Hematopoietic multipotent progenitor cell treated with erythropoietin and hydrocortisone succinate and interleukin-3 and kit ligand, for 15 days (in vitro differentiated cells): ENCODE measurements at places on chromosomes 4 and X.
A peak's percentile ranks its signal among the peaks of the same experiment; 100 is the strongest.

DNA sequence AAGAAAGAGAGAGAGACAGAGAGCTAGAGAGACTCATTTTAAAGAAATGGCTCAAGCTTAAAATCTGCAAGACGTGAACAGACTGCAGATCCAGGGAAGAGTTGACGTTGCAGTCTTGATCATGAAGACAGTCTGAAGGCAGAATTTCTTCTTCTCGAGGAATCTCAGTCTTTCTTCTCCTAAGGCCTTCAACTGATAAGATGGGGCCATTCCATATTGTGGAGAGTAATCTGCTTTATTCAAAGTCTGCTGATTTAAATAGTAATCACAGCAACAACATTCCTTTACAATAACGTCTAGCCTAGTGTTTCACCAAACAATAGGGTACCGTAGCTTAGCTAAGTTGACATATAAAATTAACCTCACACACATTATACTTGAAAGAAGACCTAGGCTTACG, 208.4 kb upstream of the ADAMTS3 start:
- DNase-seq = no peak

DNA sequence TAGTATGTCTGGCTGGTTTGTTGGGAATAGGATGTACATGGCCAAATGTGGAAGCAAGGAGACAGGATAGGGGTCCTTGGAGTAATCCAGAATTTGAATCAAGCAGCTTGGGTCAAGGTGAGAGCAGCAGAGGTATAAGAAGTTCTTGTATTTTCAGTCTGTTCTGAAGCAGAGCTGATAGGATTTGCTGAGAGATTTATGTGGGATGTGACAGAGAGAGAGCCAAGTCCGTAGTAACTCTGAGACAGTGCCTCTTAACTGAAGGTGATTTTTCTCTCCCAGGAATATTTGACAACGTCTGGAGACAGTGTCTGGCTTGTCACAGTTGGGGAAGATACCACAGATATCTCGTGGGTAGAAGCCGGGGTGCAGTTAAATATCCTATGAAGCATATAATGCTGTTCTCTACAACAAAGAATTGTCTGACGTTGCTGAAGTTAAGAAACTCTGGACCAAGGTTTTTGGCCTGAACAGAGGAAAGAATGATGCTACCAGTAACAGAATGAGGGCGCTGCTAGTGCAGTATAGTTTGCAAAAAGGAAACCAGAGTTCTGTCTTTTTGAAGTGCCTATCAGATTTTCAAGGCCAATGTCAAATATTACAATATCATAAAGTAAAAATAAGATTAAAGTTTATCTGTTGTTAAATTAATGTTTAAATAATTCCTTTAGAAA, 184.0 kb downstream of the ARHGAP24 start:
- DNase-seq = no peak

GRCh38 chr4:85430697-85431096, 44.3 kb upstream of the ARHGAP24 start:
- no peak for DNase-seq

DNA sequence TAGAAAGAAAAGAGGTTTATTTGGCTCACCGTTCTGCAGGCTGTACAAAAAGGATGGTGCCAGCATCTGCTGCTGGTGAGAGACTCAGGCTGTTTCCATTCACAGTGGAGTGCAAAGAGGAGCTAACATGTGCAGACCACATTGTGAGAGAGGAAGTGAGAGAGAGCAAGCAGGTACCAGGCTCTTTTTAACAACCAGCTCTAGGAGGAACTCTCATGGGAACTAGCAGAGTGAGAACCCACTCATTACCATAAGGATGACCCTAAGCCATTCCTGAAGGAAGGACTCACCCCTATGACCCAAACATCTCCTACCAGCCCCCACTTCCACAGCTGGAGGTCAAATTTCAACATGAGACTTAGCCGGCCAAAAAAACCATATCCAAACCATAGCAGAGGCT, 158.6 kb upstream of the ADGRL3 start:
- DNase-seq = no peak

DNA sequence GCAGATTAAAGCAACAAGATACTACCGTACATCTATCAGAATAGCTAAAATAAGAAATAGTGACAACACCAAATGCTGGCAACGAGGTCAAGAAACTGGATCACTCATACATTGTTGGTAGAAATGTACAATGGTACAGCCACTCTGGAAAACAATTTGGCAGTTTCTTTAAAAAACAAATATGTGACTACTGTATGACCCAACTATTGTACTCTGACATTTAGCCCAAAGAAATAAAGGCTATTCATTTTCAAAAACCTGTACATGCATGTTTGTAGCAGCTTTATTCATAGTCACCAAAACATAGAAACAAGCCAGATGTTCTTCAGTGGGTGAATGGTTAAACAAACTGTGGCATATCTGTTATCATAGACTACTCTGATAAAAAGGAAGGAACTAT, 8.2 kb downstream of the CLCN3 start:
- DNase-seq = peak; percentile 30

DNA sequence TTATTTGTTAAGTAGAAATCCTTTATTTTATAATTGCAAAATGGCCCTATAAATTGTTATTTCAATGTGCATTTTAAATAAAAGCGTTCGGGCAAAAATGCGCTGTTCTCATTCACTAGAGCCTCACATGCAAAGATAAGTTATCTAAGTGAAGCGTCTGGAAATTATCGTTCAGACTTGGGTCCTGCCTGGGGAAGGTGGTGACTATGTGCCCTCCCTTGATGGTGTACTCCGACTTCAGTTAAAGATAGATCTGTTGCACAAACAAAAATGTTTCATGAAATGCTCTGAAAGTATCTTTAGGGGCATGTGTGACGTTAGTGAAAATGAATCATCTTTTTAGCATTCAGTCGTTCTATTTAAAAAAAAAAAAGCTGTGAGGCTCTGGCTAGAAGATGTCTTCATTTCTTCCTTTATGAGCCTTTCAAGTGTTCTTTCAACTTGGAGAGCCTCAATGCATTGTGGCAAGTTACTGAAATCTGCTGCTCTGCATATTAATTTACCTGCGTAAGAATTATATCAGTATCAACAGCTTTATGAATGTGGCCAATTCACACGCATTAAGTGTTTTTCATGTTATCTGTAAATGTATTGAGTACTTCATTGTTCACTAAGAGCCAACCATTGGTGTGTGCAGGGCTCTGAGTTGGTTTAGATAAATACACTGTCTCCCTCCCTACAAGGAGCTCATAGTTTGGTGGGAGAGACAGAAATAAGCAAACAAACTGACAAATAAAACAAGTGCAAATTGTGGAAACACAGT, 83.0 kb downstream of the AFF1 start:
- DNase-seq = peak; percentile 94

- DNase-seq = no peak
Observed at GRCh38 chrX:39764441-39764914, 333.3 kb downstream of the BCOR start.

- DNase-seq = no peak
Observed at GRCh38 chr4:57270346-57270745, 160.2 kb upstream of the IGFBP7 start.
